Fibroblast of lung (primary cell): ENCODE measurements at places on chromosomes 3 and 15. TPM values are rescaled to one million over a fixed set of nuclear protein-coding genes. Genes with fewer than 3 reads are reported as not detected.

DNA sequence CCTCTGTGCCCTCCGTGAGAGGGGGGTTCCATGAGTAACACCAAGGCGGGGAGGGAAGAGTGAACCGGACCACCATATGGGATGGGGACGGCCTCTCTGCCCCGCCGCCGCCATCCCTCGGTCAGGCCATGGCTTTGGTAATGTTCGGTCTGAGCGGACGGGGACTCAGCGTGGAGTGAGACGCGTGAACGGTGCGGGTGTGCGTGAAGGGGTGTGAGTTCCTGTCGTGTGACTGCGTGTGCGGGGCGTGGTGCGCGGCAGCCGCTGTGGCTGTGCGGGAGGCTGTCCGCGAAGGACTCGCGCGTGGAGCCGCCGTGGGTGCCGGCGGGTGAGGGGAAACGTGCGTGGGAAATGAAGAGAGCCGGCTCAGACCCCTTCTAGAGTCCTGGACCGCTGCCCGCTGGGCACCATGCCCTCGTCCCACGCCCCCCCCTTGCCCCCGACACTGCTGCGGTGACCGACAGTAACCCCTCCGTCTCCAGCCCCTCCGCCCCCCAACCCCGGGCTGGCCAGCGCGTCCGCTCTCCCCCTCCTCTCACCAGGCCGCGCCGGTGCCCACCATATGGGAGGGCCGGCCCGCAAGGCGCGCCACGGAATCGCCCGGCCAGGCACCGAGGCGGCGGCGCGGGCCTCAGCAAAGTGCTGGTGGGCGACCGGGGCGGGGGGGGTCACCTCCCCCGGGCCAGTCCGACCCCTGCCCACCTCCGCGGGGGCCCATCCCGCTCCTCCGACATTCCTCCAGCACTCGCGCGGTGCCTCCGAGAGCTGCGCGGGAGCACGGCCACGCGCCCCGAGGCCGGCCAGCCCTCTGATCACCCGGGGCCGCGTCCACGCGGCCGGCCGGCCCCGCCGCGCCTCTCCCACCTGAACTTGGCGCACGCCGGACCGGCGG is 589 bp downstream of the KLF15 start:
- no peak for DNase-seq

GRCh38 chr3:84755860-84756259 is 202.9 kb upstream of the CADM2 start:
- DNase-seq = no peak

- DNase-seq = no peak
Measured at GRCh38 chr15:56835718-56836171, 82.7 kb upstream of the TCF12 start.

- DNase-seq = no peak
Measured at GRCh38 chr15:38186507-38186906, 66.1 kb upstream of the SPRED1 start.

CPA3 gene
- not detected in 2 replicates for total RNA-seq

DNA sequence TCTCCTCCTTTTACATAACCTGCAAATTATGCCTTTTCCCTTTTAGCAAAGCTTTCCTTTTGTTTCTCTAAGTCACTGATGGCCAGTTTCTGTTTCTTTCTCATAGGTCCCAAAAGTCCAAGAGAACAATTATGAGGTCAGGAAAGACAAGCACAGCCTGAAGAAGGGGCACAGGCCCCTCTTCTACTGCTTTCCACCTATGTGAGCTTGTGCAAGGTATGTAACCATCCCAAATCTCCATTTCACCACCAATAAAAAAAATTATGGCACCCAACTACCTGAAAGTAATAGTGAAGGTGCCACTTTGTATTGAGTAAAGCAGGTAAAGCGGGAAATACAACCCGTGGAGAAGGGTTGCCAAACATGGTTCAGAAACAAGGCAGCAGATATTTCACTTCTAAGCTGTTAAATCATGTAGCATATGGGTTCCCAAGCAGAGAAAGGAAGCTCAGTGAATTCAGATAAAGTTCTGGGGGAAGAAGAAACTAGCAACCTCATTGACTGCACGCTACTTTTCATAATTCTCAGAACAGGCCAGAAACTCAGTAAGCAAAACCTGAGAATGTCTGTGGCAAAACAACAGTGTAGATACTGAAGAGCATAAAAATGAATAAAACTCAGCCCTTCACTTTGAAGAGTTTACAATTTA is 4.2 kb downstream of the PLOD2 start:
- DNase-seq = no peak

DNA sequence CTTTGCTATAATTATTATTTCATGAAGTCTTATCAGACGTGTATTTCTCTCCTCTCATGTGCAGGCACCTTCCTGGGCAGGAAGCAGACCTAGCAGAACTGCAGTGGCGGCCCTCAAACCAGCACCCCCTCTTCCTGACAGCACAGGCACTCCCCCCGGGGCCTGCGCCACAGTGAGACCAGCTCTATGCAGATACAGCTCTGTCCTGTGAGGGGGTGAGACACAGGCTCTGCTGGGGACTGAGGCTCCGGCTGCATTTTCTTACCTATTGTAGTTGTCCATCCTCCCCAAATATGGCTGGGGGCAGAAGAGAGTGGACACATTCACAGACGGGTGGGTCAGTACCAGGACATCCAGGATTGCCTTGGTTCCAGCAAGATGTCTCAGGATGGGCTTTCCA is 5.0 kb downstream of the CISH start:
- no peak for DNase-seq
